ENCODE measurements at places on chromosomes 16 and 17.

DNA sequence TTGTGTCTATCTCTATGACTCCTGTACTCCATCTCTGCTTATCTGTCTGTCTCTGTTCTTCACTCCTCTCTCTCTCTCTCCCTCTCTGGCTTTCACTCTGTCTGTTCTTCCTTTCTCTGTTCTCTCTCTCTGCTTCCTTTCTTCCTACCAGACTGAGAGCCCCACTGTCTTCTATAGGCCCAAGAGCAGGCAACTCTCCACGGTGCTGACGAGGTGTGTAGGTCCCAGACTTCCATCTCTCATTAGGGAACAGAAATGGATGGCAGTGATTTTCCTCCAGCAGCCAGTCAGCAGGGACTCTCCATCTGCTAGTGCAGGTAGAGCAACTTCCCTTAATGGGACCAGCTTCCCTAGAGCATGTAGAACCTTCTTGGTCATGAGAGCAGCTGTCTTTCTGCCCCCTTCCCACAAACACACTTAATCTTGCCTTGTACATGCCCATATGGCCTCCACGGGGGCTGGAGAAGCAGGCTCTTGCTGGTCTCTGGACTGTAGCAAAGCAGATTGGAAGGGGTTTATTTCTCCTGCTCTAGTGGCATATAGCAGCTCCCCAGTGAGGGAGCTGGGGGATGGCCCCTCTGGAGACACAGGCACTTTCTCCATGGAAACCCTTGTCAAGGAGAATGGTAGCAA is 47.8 kb upstream of the NLRP1 start:
- DNase-seq, result no peak

GRCh38 chr16:53913099-53913870 is 209.3 kb downstream of the FTO start:
- DNase-seq, result no peak

DNA sequence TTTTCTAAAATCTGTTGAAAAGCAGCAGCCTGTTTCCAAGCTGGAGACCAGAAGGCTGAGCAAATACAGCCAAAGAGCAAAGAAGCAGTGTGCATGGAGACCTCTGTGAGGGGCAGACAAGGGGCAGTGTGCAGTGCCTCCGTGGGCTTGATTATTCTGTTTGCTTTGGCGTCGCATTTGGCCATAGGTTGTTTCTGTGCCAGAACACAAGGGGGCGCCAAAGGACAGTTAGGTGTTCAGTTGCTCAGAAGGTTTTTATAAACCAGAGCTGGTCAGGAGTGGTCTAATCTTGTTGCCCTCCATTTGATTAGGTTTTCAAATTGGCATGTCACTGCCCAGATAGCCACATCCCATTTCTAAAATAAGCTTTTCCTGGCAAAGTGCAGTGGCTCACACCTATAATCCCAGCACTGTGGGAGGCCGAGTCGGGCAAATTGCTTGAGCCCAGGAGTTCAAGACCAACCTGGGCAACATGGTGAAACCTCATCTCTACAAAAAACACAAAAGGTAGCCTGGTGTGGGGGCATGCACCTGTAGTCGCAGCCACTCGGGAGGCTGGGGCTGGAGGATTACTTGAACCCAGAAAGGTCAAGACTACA is 10.6 kb downstream of the MYH3 start:
- peak; percentile 61 for DNase-seq

DNA sequence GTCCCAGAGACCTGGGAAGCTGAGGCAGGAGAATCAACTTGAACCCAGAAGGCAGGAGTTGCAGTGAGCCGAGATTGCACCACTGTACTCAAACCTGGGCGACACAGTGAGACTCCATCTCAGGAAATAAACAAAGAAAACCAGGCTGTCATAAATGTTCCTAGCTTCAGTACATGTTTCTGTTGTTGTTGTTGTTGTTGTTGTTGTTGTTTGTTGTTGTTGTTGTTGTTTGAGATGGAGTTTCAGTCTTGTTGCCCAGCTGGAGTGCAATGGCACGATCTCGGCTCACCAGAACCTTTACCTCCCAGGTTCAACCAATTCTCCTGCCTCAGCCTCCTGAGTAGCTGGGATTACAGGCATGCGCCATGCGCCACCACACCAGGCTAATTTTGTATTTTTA is 452.5 kb downstream of the HS3ST3B1 start:
- no peak for DNase-seq

DNA sequence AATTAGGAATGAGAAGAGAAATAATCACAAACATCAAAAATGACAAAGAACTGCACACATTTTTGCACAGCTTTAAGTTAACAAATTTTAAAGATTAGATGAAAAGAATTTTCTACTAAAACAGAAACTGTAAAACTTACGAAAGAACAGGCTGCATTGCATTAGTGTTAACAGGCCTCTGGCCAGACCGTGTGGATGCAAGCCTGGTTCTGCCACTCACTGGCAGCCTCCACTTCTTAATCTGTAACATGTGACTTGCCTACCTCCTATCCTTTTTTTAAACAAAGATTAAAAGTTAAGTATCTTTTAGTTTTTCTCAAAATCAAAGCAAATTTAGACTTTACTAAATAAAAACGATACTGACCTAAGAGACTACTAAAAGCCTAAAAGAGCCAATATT is 37.5 kb downstream of the CREBBP start:
- no peak for DNase-seq

GRCh38 chr17:41338961-41339485 is 11.6 kb downstream of the KRT33A start:
- no peak for DNase-seq

DNA sequence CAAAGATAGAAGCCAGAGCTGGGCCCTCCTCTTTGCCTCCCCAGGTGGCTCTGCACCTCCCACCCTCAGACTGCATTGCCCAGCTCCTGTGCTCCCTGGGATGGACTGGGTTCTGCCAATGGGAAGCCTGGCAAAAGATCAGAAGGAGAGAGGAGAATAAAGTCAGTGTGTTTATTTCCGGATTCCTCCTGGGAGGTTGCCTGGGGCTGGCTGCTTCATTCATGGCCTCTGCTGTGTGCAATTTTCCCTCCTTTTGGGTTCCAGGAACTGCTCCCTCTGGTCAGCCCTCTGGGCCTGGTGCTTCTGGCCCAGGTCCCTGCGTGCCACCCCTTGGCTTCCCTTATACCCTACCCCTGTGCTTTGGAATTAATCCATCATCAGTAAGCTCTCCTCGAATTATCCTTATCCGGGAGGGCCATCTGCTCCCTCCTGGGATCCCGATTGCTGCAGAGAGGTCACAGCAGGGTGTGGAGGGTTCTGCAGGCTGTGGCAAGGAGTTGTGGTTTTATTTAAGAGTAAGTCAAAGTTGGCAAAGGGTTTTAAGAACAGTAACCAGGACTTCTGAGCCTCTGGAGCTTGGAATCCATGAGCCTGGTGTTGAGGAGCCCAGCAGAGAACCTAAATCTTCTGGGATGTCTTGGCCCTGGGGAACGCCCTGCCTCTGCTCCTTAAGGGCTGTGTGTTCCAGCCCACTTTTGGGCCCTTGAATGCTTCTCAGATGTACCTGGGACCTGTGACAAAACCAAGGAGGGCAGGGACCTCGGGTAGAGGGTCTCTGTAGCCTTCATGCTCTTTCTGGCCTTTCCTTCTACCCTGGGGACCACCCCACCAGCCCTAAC is 8.2 kb upstream of the MMP2 start:
- DNase-seq, result no peak

- DNase-seq, result no peak
Observed at GRCh38 chr16:83967838-83968305, at the start of gene NECAB2. TSS of gene NECAB2 (plus strand) at chr16:83968244. CDS start at chr16:83968649, 405 bp downstream.

GRCh38 chr16:82633964-82634600 is 7.3 kb downstream of the CDH13 start:
- DNase-seq, result no peak

All from effector CD8-positive, alpha-beta T cell (primary cell).